ENCODE measurements at places on chromosomes 6 and 20.

GRCh38 chr20:6240059-6240458 lies 117.2 kb upstream of the FERMT1 start:
- no peak for DNase-seq

DNA sequence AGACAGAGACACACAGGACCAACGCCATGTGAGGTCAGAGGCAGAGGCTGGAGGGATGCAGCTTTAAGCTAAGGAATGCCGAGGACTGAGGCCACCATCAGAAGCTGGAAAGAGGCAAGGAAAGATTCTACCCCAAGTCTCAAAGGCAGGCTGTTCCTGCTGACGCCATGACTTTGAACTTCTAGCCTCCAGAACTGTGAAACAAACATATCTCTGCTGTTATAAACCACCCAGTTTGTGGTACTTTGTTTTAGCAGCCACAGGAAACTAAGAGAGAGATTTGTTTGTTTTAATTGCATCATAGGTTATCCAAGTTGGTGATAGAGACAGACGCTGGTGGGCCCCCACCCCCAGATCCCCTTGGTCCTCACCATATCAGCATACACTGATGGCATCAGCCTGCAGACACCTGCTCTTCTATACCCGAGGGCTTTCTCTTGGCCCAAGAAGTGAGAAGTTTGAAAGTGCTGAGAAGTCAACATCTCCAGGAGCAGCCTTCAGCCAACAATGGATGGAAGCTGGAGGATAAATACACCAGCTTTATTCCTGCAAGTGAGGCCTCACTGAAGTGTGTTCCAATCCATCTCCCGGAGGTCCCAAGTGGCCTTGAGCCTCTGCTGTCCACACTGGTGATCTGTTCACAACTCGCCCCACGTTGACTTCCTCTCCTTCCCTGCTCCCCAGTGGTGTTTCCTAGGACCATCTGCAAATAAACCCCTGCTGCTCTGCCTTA lies 154.7 kb downstream of the BTBD3 start:
- DNase-seq = no peak

GRCh38 chr6:139230391-139230840 lies 61.4 kb downstream of the TXLNB start:
- no peak for DNase-seq

- DNase-seq = no peak
Measured at GRCh38 chr6:6721606-6722005, 133.1 kb downstream of the LY86 start.

GRCh38 chr20:54263116-54263690 lies 55.3 kb downstream of the PFDN4 start:
- DNase-seq = no peak

- DNase-seq = no peak
Measured at GRCh38 chr20:20561172-20561571, 151.3 kb downstream of the RALGAPA2 start.

Measured in Daoy (cell line).